Right lobe of liver (tissue), 6 donors: ENCODE measurements at places on chromosomes 6 and 20.

GRCh38 chr6:19694697-19695096 lies 142.5 kb upstream of the ID4 start:
- DNase-seq, result no peak

GRCh38 chr6:19665613-19665909 lies 171.6 kb upstream of the ID4 start:
- no peak for DNase-seq

DNA sequence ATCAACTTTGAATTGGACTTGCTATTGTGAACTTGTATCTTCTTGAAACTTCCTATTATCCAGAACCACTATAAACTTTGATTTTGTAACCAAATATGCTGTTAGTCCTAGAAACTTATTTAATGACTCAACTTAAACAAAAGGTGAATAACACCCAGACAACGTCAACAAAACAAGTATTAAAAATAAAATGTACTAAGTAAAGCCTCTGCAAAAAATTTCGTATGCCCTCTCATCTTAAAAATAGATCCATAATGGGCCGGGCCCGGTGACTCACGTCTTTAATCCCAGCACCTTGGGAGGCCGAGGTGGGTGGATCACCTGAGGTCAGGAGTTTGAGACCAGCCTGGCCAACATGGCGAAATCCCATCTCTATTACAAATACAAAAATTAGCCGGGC lies 401.7 kb downstream of the ESR1 start:
- no peak for DNase-seq

GRCh38 chr6:137415127-137415833 lies 78.9 kb downstream of the OLIG3 start:
- peak; percentile 60 for DNase-seq

DNA sequence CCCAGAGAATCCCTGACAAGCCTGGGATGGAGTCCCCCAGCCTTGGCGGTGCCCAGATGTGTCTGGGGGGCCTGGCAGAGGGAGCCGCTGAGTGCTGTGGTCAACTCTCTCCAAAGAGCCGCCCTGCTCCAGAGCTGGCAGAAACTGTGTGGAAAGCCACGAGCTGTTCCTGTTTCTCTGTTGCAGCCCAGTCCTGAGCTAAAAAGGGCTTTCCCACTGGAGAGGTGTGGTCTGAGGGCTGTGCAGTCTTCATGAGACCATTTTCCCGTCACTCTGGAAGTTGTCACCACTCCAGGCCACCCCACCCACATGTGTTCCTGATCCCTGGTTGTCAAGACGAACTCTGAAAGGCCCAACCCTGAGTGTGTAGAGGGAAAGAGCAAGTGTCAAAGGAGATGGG lies 99.7 kb upstream of the KCNK16 start:
- no peak for DNase-seq

- DNase-seq, result no peak
These were observed 1193.0 kb upstream of the CITED2 start for GRCh38 chr6:140567466-140567865.

GRCh38 chr20:19777981-19778380 lies 19.9 kb downstream of the RIN2 start:
- no peak for DNase-seq

DNA sequence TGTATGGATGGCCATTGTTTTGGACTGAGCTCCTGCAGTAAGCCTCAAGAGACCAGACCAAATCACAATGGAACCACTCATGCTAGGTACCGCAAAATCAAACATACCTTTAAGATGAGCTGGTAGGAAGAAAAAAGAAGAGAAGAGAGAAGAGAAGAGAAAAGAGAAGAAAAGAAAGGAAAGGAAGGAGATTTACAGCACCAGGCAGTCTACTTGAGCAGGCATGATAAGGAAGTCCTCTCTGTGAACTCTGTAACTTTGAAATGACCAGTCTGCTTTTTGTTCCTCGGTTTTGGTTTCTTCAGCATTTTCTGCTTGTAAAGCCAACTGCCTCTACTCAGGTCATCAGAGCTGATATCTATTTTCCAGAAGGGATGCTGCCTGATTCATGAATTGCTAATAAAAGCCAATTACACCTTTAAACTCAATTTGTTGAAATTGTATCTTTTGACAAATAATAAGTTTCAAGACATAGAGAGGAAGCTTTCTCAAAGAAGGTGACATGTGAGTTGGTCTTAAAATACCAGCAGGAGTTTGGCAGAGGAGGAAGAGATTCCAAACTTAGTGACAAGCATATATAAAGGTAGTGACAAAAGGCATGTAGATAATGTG lies 134.3 kb downstream of the UNC5CL start:
- no peak for DNase-seq

GRCh38 chr6:79821859-79822258 lies 125.5 kb downstream of the ELOVL4 start:
- DNase-seq, result no peak

DNA sequence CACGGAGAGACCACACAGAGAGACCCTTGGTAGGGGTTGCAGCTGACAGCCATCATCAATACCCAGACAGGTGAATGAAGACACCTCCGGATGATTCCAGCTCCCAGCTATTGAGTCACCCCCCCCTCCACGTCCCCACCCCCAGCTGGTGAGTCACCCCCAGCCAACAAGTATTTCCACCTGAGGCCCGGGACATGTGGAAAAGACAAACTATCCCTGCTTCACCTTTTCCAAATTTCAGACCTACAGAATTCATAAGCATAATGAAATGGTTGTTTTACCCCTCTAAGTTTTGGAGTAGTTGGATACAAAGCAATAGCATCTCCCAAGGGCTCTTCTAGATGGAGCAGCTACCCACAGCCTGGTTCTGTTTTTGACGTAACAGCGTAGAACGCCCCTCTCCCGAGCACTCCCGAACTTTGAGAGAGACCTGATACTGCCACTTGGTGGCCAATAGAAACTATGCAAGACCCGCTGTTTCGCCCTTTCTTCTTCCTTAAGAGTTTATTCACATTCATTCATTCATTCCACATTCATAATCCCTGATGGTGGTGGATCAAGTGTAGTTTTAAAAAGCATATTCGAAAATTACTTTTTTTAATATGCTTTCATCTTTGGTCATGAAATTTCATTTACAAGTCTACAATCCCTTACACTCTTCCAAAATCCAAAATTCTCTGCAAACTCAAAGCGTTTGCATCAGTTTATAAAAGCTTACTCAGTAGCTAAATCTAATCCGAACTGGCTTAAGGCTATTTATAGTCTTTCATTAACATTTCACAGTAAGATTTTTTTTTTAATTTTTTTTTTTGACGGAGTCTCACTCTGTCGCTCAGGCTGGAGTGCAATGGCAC lies 15.1 kb upstream of the PPP1R16B start:
- DNase-seq, result no peak

- DNase-seq, result no peak
These were observed 118.5 kb downstream of the SNX5 start for GRCh38 chr20:17849901-17850683.

DNA sequence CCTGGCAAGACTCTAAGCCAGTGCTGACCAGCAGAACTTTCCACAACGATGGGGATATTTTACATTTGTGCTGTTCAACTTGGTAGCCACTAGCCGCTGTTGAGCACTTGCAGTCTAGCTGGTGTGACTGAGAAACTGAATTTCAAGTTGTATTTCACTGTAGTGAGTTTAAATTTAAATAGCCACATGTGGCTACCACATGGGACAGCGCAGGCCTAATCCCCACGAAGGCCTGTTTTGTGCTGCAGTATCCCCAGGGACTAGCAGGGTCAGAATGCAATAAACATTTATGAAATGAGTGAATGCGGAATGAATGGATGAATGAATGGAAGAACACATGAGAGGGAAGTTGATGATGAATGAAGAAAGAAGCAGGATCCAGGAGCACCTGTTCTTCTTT lies 115.8 kb downstream of the TRERF1 start:
- no peak for DNase-seq

- DNase-seq, result peak; percentile 51
These were observed 5.4 kb downstream of the NPBWR2 start for GRCh38 chr20:64101731-64102621.

DNA sequence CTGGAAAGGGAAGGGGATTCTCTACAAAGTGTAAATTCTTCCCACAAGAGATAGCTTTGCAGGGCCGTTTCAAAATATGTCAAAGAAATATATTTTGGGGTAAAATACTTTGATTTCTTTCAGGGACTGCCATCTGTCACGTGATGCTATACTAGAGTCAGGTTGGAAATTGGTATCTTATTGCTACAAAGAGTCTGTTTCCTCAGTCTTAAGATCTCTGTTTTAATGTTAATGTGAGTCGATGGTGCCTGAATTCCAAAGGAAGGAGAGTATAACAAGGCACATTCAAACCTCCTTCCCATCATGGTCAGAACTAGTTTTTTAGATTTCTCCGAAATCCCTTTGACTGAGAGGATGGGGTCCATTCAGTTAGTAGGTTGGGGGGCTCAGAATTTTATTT lies 36.3 kb upstream of the PDE7B start:
- DNase-seq, result no peak

DNA sequence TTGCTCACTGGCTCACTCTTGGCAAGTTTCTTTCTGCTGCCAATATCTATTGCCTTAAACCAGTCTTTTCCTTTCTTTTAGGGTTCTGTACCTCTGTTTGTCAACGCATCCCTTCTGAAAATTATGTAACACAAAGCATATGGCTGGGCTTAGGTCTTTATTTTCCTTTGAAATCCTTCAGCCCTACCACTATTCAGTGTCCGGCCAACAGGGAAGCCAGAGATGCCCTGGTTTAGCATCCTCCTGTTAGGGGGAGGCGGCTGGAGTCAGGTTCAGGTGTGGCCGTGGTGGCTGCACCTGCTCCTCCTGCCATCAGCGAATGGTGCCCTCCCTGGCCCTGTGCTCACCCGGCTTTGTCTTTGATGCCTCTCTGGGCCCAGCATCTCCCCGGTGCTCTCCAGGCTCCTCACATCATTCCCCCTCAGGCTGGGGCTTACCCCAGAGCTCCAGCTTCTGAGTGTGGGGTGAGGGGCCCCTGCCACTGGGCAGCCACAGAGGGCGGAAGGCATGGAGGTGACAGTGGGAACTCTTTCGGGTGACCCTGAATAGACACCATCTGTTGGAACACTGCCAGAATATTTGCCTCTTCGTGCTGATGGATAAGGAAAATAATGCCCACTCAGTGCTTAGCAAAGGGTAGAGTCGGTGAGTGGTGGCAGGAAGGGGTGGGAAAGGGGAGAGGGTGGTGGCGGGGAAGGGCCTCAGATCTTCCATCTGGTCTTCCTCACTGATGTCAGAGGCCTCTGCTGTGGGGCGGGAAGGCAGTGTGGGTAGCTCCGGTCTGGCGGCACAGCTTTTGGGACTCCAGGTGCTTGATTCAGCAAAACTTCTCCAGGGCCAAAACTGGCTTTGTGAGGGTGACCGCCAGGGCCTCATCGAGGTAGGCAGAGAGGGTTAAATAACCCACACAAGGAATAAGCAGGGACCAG lies 97.2 kb downstream of the DACT2 start:
- DNase-seq, result no peak

GRCh38 chr20:57509665-57510237 lies 15.2 kb downstream of the CTCFL start:
- no peak for DNase-seq

GRCh38 chr6:147000545-147001488 lies 203.4 kb upstream of the STXBP5 start:
- no peak for DNase-seq

DNA sequence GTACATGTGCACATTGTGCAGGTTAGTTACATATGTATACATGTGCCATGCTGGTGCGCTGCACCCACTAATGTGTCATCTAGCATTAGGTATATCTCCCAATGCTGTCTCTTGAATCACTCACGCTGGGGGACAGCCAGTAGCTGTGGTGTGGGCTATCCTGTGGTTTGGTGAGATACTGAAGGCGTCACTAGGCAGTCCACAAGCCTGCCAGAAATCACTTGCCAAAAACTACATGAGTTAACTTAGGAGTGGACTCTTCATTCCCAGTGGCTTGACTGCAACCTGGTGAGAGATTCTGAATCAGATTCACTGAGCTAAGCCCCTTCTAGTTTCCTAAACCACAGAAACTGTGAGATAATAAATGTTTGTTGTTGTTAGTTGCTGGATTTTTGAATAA lies 191.3 kb downstream of the TSHZ2 start:
- DNase-seq, result peak; percentile 37

DNA sequence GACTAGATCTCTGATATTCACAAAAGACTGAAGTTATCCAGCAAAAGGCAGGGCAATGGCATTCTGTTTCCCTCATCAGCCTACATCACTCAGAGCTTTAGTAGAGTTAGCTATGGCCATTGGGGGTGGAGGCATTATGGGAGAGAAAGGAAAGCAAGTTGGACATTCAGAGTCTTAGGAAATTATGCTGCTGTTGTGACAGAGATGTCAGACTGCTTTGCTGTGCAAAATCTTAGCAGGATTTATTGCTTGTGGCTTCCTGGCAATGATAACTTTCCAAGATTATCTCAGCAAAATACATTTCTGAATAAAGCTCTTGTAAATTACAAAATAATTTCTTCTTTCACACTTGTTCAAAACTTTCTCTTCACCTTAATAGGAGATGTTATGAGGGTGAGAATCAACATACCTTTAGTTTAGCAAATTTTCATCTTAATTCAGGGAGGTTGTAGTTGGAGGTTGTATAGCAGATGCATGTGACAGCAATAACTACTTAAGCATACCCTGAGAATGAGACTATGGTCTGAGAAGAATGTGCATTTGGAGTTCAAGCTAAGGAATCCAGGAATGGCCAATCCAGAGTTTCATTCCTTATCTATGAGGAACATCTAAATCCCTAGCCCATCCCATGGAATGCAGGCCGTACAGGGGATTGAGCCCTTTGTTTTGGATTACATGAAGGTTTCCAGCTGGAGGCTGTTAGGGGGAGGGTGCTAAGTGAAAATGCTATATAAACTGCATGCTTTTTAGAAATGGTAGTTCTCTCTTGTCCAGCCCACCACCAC lies 179.8 kb downstream of the HAO1 start:
- no peak for DNase-seq

DNA sequence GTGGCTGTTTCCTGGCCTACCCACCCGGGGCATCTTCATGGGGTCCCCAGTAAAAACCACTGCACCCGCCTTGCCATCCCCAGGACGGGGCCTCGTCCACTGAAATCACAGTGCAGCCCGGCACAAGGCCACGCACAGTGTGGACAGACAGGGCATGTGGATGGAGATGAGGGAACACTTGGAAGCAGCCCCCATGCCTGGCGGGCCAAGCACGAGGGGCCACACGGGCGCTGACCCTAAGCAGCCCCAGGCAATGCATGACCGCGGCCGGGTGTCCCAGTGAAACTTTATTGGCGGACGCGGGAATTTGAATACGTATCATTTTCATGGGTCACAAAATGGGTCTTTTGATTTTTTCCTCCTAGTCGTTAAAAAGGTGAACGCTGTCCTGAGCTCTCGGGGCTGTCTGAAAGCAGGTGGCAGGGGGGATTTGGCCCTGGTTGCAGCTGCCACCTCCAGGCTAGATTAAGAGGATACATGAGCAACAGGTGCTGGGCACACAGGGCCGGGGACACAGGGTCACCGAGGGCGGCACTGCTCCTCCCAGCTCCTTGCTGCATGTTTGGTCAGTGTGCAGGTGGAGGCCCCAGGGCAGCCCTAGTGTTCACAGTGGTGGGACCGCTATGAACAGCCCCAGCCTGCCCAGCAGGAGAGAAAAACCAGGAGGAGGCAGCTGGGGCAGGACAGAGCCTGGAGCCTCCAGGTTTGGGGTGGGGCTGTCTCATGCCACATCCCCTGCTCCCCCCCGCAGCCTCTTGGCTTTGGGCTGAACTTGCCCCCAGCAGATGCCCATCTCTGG lies 74.9 kb upstream of the SLCO4A1 start:
- DNase-seq, result no peak
